ENCODE measurements at places on chromosomes 5 and 9. TPM values are rescaled to one million over a fixed set of nuclear protein-coding genes. Genes with fewer than 3 reads are reported as not detected.

The KLF9 gene
- total RNA-seq = 27.6 TPM

The IGFBPL1 gene
- total RNA-seq = not detected

The CRB2 gene
- not detected for total RNA-seq

GRCh38 chr9:27880635-27881034, 307.4 kb upstream of the C9orf72 start:
- no peak for DNase-seq

DNA sequence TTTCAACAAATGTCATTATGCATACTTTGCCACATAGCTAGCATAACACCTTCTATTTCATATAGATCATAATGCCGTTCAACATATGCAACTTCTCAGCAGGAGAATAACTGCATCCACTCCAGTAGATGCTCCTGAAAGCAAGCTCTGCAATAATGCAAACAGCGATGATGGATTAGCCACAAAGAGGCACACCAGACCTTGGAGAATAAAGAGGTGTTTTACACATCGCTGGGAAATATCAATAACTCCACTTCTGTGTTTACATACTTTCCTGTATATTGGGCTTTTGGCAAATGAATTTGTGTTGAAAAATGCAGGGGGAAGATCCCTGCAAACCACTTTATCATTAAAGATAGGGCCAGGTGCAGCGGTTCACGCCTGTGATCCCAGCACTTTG, 271.5 kb upstream of the PANK3 start:
- DNase-seq = no peak

- DNase-seq = peak; percentile 20
Observed at GRCh38 chr5:96004754-96005153, 43.1 kb upstream of the ELL2 start.

GRCh38 chr5:42636425-42636824, 120.2 kb upstream of the CCDC152 start:
- DNase-seq = peak; percentile 28

- peak; percentile 32 for DNase-seq
Observed at GRCh38 chr5:151721087-151721646, 34.5 kb upstream of the SPARC start.

DNA sequence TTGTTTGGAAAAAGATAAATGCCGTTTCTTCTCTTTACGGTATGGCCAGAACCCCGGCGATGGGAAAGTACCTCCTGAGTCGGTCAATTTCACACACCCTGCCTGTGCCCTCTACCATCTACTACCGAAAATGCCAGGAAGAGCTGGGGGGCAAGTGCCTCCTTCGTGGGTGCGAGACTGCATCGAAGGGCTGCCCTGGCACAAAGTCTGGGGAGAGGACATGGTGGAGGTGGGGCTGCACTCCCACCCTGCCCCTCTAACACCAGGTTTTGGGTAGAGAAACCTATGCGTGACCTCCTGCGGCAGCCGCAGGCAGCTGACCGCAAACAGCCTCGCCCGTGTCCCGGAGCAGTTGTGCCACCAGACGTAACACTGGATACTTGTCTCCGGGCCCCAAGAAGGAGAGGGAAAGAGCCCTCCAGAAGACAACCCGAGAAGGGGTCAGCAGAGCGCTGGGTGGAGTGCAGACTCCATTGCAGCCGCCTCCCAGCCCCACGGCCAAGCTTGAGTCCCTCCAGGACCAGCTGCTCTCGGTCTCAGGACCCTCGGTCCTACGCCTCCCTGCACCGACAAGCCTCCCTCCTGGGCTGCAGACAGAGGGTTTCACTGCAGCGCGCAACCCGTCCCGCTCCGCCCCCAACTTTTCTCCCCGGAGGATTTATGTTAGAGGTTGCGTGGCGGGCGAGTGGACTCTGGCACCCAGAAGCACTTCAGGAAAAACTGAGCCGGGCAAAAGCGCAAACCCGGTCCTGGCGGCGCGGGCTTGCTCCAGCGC, 823 bp upstream of the PRDM6 start:
- DNase-seq = no peak

GRCh38 chr5:168766426-168766700, 187.2 kb upstream of the PANK3 start:
- no peak for DNase-seq

DNA sequence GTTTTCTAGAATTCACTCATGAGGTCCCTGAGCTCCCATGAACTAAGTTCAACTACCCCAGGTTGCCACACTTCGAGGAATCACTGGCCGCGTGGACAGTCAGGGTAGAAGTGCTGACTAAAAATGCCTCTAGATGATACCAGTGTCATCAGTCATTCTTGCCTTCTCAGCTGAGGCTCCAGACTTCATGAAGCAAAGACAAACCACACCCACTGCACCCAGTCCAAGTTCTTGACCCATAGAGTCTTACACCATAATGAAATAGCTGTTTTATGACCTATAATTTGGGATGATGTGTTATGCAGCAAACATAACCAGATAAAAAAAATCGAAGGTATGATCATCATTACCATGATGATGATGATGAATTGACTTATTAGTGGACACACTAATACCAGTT, 632.9 kb upstream of the TLE4 start:
- DNase-seq = no peak

DNA sequence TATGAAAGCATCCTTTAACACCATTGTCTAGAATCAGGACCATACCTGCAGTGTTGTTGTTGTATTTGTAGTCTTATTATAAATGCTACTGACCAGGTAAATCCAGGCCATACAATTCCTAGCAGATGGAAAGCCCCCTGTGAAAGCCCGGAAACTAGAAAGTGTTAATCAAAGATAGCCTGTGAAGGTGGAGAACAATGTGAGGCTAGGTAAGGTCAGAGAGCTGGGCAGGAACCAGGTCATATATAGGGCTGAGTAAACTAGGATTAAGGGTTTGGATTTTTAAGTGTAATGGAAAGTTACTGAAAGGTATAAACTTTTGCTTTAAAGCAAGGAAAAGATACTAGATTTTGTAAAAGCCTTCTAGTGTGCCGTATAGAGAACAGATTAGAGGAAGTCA, 6.7 kb downstream of the LRRC70 start:
- no peak for DNase-seq

DNA sequence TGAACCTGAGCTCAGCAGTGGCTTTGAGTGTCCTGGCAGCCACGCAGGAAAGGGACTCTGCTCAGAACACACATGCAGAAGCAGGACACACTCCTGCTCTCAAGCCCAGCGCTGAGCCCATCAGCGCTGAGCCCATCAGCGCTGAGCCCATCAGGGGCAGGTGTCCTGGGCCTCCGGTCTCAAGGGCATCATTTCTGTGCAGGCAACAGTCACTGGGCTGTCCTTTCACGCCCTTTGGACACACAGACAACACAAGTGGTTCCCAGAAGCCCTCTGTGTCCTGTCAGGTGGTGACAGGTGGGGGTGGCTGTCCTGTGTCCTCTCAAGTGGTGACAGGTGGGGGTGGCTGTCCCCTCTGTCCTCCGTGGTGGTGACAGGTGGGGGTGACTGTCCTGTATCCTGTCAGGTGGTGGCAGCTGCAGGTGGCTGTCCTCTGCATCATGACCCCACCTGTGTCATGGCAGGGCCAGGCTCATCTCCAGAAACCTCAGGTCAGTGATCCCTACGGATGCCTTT, 39.0 kb upstream of the CLPTM1L start:
- DNase-seq = no peak

- no peak for DNase-seq
Observed at GRCh38 chr9:115507148-115507547, 389.2 kb upstream of the TNC start.

Data from fibroblast of lung (primary cell).